Prostate gland (tissue), 2 donors: ENCODE measurements at places on chromosomes 16 and 17. TPM values are rescaled to one million over a fixed set of nuclear protein-coding genes. Genes with fewer than 3 reads are reported as not detected.

DNA sequence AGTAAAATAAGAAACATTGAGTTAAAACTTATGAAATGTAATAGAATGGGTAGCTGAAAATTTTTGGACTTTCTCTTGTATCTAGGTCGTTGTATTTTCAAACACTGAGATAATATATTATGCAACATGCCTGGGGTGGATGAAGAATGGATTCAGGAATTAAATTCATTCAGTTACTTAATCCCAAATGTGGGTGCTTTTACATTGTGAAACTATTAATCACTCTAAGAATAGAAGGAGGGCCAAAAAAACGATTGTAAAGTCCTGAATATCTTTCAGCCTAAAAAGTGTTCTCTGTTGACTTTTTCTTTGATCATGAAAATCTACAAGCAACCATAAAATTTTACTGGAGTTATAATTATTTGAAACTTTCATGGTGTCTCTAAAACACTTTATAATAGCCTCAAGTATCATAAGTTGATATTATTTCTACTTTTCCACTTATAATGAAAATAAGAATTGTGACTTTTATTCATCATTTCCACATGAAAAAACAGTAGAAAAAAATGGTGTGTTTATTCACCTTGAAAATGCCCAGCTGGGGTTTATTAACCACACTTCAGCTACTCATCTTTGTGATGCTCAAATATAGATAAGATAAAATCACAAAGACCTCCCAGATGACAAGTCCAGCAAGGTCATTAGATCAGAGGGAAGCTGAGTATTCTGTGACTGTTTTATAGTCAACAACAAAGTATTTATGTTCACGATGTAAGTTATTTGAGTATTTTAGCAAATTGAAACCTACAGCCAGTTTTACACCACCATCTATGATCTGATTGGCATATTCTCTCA is 619.9 kb upstream of the SOX9 start:
- DNase-seq: no peak

GRCh38 chr17:41785859-41786226 is 668 bp downstream of the JUP start:
- DNase-seq: peak; percentile 86

The TNFRSF13B gene
- total RNA-seq: not detected

The ZG16B gene
- total RNA-seq: 268 TPM

- DNase-seq: no peak
Measured at GRCh38 chr16:83245061-83245460, 562.7 kb upstream of the HSBP1 start.

- no peak for DNase-seq
Measured at GRCh38 chr17:9185688-9186284, 164.5 kb downstream of the NTN1 start.

DNA sequence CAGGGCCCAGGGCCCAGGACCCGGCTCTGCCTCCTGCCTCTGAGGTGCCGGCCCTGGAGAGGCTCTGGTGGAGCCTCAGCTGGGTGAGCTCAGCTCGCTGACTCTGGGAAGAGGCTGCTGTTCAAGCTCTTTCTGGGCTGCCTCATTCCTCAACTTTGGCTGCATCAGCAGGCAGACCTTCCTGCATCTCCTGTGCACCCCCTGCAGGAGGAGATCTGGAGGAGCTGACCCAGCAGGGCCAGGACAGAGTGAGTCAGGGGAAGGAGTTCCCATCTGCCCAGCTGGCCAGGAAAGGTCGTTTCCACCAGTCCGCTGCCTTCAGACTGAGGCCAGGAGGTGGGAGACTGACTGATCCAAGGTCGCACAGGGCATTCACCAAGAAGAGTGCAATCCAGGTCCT is 10.7 kb downstream of the CRHR1 start:
- no peak for DNase-seq

- DNase-seq: peak; percentile 72
Measured at GRCh38 chr17:81667754-81668153, 1.2 kb downstream of the CCDC137 start.

The AIPL1 gene
- total RNA-seq: not detected

GRCh38 chr17:58529275-58529674 is 14.8 kb upstream of the MTMR4 start:
- no peak for DNase-seq

DNA sequence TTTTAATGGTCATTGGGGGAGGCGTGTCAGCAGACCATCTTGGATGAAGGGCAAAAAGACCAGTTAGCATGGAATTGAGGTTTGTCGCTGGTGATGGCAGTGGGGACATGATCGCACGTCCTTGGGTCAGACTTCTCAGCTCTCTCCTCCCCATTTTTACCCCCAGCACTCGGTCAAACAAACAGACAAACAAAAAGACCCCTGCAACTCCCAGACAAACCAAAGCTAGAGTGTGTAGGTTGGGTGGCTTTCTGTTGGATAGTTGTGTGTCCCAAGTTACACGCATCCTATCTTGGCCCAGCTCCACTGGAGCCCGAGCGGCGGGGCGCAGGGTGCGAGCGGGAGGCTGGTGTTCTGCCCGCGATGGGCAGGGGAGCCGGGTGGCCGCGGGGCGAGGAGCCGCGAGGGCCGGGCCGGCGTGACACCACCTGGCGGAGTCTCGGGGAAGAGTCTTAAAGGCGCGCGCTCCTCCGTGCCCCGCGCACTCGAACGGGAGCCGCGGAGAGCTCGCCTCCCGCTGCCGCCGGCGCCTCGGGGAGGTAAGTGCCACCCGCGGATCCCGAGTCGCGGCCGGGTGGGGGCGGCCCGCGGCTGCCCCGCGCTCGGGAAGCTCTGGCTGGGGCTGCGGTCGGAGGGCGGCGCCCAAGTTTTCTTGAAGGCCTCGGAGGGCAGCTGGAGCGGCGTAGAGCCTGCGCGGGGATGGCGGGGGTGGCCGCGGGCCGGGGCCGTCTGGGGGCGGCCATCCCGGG is 18.5 kb upstream of the NTN1 start:
- DNase-seq: peak; percentile 21

GRCh38 chr17:17525956-17526355 is 29.8 kb upstream of the RASD1 start:
- no peak for DNase-seq

DNA sequence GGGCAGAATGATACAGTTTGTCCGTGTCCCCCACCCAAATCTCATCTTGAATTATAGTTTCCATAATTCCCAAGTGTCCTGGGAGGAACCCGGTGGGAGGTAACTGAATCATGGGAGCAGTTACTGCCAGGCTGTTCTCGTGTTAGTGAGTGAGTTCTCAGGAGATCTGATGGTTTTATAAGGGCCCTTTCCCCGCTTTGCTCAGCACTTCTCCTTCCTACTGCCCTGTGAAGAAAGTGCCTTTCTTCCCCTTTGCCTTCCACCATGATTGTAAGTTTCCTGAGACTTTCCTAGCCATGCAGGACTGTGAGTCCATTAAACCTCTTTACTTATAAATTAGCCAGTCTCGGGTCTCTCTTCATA is 28.9 kb upstream of the SEC14L1 start:
- no peak for DNase-seq

- DNase-seq: peak; percentile 53
Measured at GRCh38 chr17:77098884-77099545, 41.8 kb upstream of the SEC14L1 start.

The CCL4L2 gene
- 0.32 TPM for total RNA-seq

DNA sequence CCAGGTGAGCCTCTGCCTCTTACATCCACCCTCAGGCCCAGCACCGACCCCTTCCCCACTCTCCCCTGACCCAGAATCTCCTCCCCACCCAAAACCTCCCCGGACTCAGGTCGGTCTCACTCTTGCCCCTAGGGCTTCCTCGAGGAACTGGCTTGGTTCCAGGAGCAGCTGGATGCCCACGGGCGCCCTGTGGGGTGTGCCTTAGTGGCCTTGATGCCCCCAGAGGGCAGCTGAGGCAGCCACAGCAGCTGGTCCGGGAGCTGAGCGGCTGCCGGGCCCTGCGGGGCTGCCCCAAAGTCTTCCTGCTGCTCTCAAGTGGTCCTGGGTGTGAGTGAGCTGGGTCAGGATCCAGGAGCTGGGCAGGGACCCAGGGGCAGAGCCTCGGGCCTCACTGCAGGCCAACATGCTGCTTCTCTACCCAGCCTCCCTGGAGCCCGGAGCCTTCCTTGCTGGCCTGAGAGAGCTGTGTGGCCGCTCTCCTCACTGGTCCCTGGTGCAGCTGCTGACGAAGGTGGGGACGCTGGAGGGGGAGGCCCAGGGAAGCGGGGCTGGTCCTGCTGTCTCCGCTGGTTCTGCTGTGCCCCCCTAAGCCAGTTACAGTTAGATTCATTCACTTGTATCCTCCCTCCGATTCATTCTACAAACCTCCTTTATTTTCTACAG is 9.6 kb downstream of the ZNF213 start:
- DNase-seq: no peak

DNA sequence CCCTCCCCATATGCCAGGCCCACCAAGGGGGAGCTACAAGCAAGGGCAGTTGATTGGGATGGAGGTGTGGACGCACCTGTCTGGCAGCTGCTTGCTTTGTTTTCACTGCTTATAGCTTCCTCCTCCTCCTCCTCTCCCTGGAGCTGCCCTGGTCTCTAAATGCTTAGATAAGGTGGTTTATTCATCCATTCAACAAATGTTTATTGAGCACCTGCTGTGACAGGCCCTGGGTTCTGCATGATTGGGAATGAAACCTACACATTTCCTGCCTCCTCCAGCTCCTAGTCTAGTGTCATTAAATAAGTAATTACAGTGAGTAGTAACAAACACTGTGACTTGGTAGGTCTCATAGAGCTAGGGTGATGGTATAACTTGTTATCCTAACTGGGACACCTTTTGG is 17.4 kb upstream of the MAP3K14 start:
- no peak for DNase-seq

- no peak for DNase-seq
Measured at GRCh38 chr16:23407436-23408127, 45.4 kb downstream of the COG7 start.
